ENCODE measurements at places on chromosomes 1 and 21.

DNA sequence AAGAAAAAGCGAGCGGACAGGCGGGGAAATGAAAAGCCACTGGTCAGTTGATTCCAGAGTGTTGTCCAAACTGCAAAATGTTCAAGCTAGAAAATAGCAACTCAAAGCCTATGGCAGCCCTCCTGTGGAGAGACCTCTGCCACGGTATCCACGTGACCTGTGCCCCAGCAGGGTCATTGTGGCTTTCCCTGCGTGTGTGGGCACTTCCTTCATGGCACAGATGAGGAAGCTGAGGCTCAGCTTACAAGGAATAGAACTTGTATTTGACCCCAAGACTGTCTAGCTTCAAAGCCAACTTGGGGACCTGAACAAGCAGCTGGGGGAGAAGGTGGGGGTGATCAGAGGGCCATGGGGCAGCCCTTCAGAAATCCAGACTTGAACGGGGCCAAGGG, 15.6 kb upstream of the PLEKHG5 start:
- no peak for DNase-seq

- no peak for DNase-seq
These were observed 7.0 kb downstream of the TRIM11 start for GRCh38 chr1:228399531-228400236.

- DNase-seq, result no peak
These were observed 82.6 kb upstream of the GPR52 start for GRCh38 chr1:174364996-174365736.

GRCh38 chr1:219289171-219289570, 115.5 kb downstream of the LYPLAL1 start:
- DNase-seq, result no peak

GRCh38 chr1:228162286-228163006, 3.2 kb upstream of the IBA57 start:
- DNase-seq, result peak; percentile 48

DNA sequence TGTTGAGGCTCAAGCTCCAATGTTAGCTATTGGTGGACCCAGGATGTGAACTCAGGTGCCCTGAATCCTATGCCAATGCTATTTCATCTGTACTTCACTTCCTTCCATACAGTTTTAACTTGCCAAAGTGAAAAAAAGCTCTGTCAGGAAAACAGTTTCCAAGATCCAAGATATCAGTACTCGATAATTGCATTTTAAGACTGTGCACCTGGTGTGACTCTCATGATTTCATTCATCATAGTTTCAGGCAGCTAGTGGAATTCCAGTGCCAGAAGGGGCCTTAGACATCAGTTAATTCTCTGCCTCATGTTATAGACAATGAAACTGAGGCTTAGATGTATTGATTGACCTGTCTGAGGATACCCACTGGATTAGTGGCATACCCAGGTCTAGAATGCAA, 26.5 kb upstream of the LEPR start:
- no peak for DNase-seq

Measured in fibroblast of skin of abdomen (primary cell).